RKO (cell line): ENCODE measurements at places on chromosomes 2 and 18.

- DNase-seq, result no peak
Measured at GRCh38 chr18:48909721-48910120, 41.0 kb downstream of the SMAD7 start.

- peak; percentile 90 for DNase-seq
Measured at GRCh38 chr2:26068602-26069298, 34.9 kb downstream of the RAB10 start.

DNA sequence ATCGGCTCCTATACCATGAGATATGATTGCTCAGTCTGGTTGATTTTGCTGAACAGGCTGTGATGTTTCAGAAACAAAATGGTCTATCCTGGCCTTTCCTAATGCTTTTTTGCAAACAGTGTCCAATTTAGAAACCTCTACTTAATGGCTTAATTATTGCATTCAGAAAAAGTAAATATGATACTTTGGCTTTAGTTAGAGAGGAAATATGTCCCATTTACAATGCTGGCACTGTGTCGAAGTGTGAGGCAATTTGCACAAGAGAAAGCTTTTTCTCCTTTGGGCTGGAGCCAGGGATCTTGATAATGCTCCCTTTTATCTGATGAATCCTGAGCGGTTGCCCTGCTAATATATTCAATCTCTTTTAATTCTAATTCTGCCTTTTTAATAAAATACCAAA lies 418.9 kb downstream of the EPHA4 start:
- DNase-seq, result no peak

DNA sequence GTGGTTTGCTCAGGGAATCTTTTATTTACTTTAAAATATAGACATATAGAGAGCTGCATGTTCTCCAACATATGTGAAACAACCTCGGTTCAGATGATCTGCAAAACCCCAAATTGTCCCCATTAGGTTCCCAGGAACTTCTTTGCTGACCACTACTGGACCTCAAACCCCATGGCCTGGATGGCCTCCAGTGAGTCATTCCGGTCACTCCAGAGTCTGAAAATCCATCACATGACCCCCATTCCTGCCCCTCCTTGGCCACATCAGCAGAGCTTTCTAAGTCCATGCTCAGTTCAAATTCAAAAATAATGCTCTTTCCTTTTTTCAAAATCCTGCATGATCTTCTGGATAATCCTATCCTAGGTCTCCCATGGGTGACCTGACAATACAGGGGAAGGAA lies 271.0 kb downstream of the TNS1 start:
- no peak for DNase-seq

GRCh38 chr2:164694275-164694695 lies 73.0 kb upstream of the GRB14 start:
- no peak for DNase-seq

GRCh38 chr2:213923543-213923942 lies 487.3 kb upstream of the VWC2L start:
- DNase-seq, result no peak

GRCh38 chr18:7177116-7177744 lies 53.7 kb upstream of the LRRC30 start:
- DNase-seq, result peak; percentile 77

- no peak for DNase-seq
Measured at GRCh38 chr18:4631239-4631638, 176.1 kb upstream of the DLGAP1 start.

- DNase-seq, result peak; percentile 75
Measured at GRCh38 chr2:8680822-8681760, 765 bp upstream of the ID2 start.

GRCh38 chr2:167489325-167489724 lies 601.0 kb downstream of the XIRP2 start:
- DNase-seq, result no peak

DNA sequence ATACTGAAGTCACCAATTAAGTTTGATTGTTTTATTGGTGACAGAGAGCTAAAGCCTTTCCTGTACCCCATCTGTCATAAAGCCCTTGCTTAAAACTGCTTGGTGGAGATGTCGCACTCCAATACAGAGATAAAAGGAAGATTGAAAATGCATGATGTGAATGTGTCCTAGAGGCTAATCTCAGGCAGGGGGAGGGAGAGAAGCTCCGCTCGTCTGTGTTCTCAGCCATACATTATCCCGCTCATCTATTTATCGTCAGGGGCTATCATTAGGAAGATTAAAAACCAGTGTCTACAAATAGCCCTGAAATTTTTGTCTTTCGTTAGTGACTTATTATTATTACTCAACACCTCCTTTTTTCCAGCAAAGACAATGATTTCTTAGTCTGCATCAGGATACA lies 110.3 kb downstream of the CMPK2 start:
- DNase-seq, result no peak

GRCh38 chr2:241066893-241067341 lies 35.2 kb downstream of the MTERF4 start:
- DNase-seq, result peak; percentile 25

- DNase-seq, result no peak
Measured at GRCh38 chr2:48126162-48126561, 219.9 kb upstream of the FBXO11 start.
